ENCODE measurements at places on chromosomes 12 and 14. TPM values are rescaled to one million over a fixed set of nuclear protein-coding genes. Genes with fewer than 3 reads are reported as not detected.

Gene LRRIQ1
- 0.04 TPM for polyA plus RNA-seq

Gene KRT6C
- not detected for polyA plus RNA-seq

Gene FAM181A
- not detected for polyA plus RNA-seq

Gene COQ5
- polyA plus RNA-seq = 32.7 TPM

Gene CMKLR1
- polyA plus RNA-seq = 28.3 TPM

DNA sequence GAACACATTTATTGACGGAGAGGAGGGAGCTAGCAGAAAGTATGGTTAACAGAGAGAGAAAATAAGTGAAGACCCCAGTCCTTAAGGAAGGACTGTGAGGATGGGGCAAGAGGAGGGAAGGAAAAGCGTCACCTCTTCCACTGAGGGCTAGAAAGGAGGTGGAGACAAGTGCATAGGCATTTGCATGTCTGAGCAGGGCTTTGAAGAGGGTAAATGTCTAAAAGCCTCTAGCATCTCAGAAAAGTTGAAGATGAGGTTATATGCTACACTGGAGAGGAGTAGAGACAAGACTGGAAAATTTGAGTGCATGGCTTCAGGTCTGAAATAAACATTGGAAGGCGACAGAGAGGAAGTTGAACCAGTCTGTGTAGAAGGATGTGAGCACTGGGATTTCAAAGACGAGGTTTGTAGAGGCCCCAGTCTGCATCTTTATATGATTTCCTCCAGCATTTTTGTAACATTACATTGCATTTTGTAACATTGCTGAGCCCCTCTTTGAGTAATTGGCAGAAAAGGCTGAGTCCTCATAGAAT lies 98.5 kb upstream of the IFNG-AS1 start:
- no peak for DNase-seq

- no peak for DNase-seq
Measured at GRCh38 chr14:98858158-98858557, 413.8 kb downstream of the BCL11B start.

GRCh38 chr14:68669603-68670358 lies 123.1 kb downstream of the ZFP36L1 start:
- peak; percentile 20 for DNase-seq

- DNase-seq = no peak
Measured at GRCh38 chr14:99101855-99102461, 170.0 kb downstream of the BCL11B start.

- no peak for DNase-seq
Measured at GRCh38 chr14:29215853-29216252, 449.3 kb downstream of the FOXG1 start.

- no peak for DNase-seq
Measured at GRCh38 chr12:20426957-20427356, 58.6 kb downstream of the PDE3A start.

GRCh38 chr14:47427629-47428028 lies 247.8 kb downstream of the MDGA2 start:
- DNase-seq = no peak

GRCh38 chr12:68040450-68041075 lies 51.3 kb downstream of the IFNG-AS1 start:
- no peak for DNase-seq

DNA sequence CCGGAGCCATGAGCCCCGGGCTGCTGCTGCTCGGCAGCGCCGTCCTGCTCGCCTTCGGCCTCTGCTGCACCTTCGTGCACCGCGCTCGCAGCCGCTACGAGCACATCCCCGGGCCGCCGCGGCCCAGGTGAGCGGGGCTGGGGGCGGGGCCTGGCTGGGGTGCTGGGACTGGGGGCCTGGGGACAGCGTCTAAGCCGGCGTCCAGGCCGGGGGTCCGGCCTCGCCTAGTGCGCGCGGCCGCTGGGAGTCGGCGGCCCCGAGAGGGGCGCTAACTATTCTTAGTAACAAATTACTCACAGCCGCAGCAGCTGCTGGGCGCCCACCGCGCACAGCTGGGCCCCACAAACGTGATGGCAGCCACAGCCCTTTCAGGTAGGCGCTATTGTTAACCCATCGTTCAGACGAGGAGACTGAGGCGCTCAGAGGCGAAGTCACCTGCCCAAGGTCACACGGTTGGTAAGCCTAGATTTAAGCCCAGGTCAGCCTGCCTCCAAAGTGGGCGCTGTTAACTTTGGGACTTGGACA lies 374 bp downstream of the CYP46A1 start:
- DNase-seq = no peak

GRCh38 chr14:51834240-51834639 lies 26.2 kb upstream of the GNG2 start:
- DNase-seq = no peak

DNA sequence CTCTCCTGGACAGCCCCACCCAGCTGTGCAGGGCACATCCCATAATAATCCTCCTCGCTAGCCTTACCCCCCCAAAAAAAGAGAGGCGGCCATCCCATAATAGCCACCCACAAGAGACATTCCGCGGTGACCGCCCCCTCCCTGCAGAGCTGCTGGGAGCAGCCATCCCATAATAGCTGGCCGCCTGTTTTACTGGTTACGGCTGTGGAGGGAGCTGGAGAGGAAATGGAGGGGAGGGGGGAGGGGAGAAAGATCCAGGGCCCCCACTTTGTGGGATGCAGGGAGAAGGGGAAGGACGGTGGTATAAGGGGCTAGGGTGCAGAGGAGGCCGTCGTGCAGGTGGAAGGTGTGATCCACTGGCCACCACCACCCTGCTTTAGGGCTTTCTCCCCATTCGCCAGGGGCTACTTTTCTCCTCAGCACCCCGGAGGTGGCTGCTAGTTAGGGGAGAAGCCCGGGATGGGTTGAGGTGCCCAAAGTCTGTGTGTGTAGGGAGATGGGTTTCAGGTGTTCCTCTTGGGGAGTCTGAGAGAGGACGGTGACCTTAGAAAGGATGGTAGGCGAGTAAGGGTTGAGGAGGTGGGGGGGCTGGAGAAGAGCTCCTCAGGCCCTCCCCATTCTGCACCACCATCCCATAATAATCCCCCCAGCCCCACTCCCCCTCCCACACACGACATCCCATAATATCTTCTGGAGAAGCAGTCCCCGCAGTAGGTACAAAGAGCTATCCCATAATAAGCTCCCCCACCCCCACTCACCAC lies 6.0 kb upstream of the CHD4 start:
- peak; percentile 91 for DNase-seq

DNA sequence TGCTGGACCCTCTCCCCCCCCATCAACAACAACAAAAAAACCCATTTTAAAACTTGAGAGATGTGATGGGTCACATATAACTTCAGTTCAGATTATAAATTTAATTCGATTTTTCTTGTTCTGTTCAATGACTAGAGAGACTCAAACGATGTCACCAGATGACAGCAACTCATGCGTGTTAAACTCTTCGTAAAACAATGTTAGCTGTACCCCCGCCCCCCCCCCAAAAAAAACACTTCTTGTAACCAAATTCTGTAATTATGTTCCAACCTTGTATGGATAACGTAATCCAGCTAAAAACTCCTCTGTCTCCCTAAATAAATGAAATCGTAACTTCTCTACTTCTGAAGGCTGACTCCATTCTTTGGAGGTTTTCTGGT lies 614 bp upstream of the NACA start:
- DNase-seq = no peak

GRCh38 chr12:131134523-131135310 lies 181.0 kb downstream of the ADGRD1 start:
- DNase-seq = peak; percentile 7

GRCh38 chr12:42756841-42757623 lies 167.5 kb upstream of the PRICKLE1 start:
- DNase-seq = no peak

DNA sequence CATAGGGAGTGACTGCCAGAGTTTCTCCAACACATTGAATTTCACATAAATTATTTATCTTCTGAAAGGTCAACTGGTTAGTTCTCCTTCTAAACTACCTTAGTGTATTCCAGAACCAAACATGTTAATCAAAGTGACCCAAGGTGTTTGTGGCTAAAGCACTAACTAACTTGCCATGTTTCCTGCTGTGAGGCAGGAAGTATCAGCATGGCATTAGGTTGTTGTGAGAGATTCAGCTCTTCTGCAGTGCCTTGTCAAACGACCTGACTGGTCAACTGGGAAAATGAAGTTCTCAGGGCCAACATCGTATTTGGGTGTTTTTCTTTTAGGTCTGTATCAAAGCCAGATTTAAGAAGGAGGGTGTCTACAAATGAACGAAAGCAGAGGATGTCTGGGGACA lies 448.1 kb downstream of the APAF1 start:
- DNase-seq = no peak

- no peak for DNase-seq
Measured at GRCh38 chr12:124774054-124774461, 89.6 kb downstream of the SCARB1 start.

DNA sequence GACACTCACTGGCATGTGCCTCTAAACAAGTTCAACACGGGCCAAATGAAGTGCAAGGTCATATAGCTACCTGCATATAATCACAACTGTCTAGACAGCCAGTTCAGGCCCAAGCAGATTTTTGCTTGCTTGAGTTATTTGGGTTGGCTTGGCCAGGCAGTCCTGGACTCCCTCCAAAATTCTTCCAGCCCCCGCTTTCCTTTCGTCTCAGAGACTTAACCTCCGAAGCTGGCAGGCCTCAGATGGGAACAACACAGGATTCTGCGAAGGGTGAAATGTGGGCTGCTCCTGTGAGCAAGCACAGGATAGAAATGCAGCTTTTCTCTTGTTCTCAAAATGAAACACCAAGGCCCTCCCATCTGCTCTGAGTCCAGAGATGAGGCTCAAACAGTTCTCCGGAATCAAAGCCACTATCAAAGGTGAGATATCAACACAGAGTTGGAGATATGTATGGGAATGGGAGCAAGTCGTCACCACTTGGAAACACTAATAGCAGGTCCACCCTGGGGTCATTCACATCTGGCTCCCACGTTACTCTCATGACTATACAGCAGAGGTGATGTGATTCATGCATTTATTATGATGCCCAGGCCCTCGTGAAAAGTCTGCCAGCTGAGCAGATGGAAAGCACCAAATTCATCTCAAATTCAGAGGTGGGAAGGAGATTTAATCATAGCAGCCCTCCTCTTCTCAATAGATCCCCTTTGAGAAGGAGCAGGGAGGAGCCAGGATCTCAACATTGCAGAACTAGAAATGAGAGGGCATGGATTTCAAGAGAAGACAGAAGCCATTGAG lies 389.8 kb downstream of the NUAK1 start:
- DNase-seq = peak; percentile 67

DNA sequence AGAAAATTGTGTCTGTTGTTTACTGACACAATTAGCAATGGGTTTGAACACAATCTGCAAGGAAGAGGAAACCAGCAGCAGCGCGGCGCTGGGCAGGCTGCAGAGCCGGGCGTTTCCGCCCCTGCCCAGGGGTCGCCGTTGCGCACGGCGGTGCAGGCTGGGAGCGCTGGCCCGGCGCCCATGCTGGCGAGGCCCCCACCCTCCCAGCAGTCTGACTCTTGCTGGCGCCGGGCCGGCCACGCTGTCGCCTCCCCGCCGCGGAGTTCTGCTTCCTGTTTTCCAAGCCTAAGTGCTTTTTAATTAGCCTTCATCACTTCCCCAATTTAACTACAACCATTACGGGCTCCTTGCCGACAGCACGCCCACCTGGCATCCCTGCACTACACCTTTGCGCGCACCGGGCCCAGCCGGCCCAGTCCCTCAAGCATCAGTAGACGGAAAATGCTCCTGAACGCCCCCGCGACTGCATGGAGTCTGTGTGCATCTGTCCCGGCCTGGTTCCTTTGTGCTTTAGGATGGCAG lies 212.1 kb downstream of the GXYLT1 start:
- DNase-seq = peak; percentile 71

GRCh38 chr14:69708586-69709560 lies 58.1 kb upstream of the SRSF5 start:
- DNase-seq = no peak

DNA sequence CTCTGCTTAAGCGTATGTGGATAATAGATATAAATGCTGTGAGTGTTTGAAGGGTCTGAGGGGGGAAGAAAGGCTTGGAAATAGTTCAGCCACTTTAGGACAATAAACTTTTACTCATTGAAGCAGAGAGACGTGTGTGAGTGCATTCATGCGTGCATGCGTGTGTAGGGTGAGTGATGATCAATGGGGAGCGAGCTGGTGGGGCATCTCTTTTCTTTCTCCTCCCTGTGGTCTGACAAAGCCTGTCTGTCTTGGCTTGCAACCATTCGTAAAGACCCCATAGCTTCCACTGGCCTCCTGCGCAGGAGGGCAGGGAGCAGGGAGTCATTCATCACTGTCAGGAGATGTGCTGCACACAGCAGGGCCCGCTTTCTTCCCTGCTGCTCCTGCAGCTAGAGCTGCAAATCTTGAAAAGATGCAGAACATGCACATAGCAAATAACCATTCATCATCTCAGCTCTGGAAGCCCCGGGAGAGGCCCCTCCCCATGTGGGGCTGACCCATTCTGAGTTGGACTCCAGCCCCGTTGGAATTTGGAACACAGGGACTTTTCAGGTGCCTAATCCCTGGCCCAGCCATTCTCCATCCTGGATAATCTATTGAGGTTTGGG lies 223.2 kb downstream of the PPM1H start:
- DNase-seq = no peak

DNA sequence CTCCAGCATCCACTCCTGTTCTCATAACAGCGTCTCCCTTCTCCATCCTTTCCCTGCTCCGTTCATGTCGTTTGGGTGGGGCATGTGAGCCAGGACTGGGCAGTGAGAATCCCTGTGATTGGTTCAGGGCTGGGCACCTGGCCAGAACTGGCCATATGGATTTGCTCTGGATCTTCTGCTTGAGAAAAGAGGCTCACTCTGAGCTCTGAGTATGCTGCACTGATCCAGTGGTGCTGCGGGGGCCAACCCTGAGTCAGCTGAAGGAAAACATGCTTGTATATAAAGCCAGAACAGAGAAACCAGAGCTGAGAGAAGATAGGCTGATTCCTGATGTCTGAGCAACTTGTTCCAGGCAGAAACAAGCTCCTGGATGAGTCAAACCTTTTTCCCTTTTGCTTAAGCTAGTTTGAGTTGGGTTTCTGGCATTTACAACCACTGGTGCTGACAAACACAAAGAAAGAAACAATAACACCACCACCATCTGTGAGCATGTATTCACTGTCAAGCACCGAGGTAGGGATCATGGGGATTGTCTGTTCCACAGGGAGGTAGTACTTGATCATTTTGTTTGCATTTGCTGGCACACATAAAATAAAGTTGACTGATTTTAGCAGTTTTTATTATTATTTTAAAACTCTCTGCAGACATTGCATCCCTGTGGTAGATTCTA lies 14.0 kb upstream of the HPD start:
- peak; percentile 66 for DNase-seq

DNA sequence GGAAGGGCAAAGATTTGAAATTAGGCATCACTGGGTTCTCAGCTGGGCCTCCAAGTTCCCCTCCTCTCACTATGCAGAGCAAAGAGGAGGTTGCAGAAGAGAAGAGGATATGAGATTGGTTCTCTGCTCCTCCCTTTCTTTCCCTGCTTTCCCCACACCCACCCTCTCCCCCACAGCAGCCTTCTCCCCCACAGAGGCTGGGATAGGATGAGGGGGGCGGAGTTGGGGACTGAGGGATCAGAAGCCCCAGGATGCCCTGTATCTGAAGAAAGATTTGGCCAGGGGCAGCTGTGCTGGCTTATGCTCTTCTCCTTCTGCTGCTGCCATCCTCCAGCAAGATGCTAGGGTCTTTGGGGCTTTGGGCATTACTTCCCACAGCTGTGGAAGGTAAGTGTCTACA lies at the start of gene AMHR2:
Gene AMHR2 (plus strand): TSS at position 259 of the 400 bp plus-strand sequence. CDS start 80 bp downstream, at position 339.
- DNase-seq = peak; percentile 54
